ENCODE measurements at places on chromosomes 2 and 18.

DNA sequence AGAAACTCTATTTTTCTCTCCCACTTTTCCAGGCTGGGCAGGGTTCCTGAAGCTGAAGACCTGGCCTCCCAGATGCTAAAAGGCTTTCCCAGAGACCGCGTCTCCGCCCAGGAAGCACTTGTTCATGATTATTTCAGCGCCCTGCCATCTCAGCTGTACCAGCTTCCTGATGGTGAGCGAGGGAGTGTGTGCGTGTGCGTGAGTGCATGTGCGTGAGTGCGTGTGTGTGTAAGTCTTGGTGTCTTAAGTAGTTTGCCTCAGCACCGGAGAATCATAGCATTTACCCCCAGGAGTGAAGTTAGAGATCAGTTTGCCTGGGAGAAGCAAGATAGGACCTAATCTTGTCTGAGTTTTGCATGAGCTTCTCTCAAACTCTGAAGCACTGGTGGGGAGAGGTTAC, 73.7 kb downstream of the CDK15 start:
- no peak for DNase-seq

- DNase-seq: no peak
Measured at GRCh38 chr2:120418174-120418787, 72.3 kb downstream of the INHBB start.

- no peak for DNase-seq
Measured at GRCh38 chr2:190467575-190468083, 59.5 kb downstream of the MFSD6 start.

GRCh38 chr18:57497372-57498294, 62.5 kb downstream of the ONECUT2 start:
- no peak for DNase-seq

DNA sequence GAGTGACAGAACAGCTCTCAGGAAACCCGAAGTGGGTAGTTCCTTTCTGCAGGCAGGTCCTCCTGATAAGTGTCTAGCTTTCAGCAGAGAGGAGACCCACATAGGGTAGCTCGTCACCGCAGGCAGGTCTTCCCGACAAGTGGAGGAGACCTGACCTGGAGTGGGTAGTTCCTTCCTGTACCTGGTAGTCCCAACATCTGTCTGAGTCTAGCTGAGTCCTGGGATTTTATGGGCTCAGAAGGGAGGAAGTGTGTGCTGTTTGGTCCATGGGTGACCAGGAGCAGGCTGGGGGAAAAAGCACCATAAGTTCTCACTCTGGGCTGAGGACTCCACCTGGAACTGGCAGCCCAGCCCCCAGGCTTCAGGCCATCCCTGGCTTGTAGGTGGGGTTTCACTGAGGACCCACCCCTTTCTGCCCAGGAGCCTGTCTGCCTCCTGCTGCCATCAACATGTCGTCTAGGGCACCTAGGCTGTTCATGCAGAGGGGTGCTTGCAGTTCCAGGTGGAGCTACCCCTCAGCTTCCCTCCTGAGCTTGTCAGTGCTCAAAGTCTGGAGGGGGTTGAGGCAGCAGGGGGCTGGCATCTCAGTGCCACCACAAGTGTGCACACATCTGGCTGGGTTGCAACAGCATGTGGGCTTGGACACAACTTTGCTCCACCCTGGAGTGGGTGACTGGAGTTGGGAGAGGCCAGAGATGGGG, 9.4 kb downstream of the DYSF start:
- DNase-seq: no peak

GRCh38 chr2:62884514-62884913, 166.1 kb upstream of the OTX1 start:
- no peak for DNase-seq
